Osteocyte (in vitro differentiated cells): ENCODE measurements at places on chromosomes 2 and 18. TPM values are rescaled to one million over a fixed set of nuclear protein-coding genes. Genes with fewer than 3 reads are reported as not detected.

Gene RGPD4
- 0.05 and 0.18 TPM in 2 replicates for total RNA-seq

Gene LIMS4
- 1.9 and 2.4 TPM in 2 replicates for total RNA-seq

GRCh38 chr18:45164551-45164950, 450.7 kb upstream of the SLC14A2 start:
- H3K4me3 ChIP-seq = no peak overlapping the region
- DNase-seq = no peak
- H3K4me1 ChIP-seq = peaks cover 44% of the 10 kb centered on the region
- no peak overlapping the region for H3K27ac ChIP-seq
- H3K27me3 ChIP-seq = no peaks in the 10 kb centered on the region

Gene RAB17
- total RNA-seq = 3.9 and 5.2 TPM in 2 replicates

DNA sequence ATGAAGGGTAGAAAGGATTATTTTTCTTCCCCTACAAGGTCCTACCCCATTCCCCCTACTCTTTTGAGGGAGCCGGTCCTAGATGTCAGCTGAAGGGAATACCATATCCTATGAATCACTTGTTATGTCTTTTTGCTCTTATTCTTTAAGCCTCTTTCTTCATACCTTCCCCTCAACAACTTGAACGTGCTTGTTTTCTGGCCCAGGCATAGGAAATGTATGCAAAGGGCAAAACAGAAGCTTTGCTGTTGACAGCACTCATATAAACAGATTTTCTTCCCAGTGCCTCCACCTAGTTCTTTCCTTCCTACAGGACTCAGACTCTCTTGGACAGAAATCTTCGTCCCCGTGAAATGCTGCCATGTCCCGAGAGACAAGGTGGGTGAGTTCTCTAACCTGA, 64.6 kb downstream of the TMEM17 start:
- H3K36me3 ChIP-seq = no peaks in the 10 kb centered on the region
- no peaks in the 10 kb centered on the region for H3K4me1 ChIP-seq
- peaks cover 66% of the 10 kb centered on the region for H3K27me3 ChIP-seq
- DNase-seq = no peak
- H3K27ac ChIP-seq = no peak overlapping the region

DNA sequence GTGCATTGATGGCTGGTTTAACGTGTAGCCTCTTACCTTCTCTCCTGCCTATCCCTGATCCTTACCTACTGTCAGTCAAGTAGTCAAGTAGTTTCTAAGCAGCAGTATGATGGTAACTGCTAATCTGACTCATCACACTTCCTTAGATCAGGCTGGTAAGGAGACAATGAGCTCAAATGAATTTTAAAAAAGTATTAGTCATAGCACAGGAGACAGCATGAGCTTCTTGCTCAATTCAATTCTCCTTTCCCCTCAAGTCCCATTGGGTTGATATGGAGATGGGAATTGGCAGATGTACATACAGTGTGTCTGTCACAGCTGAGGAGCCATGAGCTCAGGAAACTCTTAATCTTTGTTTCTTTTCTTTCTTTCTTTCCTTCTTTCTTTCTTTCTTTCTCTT, 799.7 kb downstream of the LRP1B start:
- H3K4me3 ChIP-seq = no peak overlapping the region
- no peaks in the 10 kb centered on the region for H3K36me3 ChIP-seq
- peak overlapping the region; percentile 77 for H3K27ac ChIP-seq
- no peak for DNase-seq
- H3K27me3 ChIP-seq = no peaks in the 10 kb centered on the region

DNA sequence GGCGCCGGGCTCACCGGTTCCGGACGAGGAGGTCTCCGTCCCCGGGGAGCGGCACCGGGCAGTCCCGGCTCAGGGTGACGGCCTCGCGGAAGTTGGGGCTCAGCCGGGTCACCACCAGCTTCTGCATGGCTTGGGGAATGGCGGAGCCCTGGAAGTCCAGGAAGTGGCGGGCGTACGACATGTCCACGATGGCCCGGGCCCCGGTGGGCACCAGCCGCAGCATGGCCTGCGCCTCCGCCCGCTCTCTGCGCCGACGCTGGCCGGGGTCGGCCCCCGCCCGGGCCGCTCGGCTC, 157 bp downstream of the PTGR3 start:
- no peaks in the 10 kb centered on the region for H3K36me3 ChIP-seq
- no peak for DNase-seq
- H3K4me3 ChIP-seq = peak overlapping the region; percentile 86
- H3K27ac ChIP-seq = no peak overlapping the region

Gene KLHL29
- total RNA-seq = 5.0 and 5.2 TPM in 2 replicates

DNA sequence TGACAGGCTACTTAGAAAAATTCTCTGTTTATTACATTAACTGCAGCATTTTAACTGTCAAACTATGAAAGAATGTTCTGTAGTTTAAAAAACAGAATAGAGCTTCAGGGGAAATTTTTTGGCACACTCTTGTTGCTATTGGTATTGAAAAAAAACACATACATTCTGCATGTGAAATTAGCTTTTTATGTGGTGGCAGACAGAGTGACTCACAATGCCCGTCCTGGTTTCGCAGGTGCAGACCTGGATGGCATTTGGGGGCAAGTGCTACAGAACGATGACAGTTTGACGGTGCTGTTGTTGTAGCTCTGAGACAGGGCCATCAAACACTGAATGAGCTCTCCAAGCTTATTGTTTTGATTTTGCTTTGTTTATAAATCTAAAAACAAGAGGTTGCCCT, 105.0 kb upstream of the MAP3K20 start:
- DNase-seq = no peak
- H3K4me3 ChIP-seq = peak overlapping the region; percentile 4
- H3K36me3 ChIP-seq = no peaks in the 10 kb centered on the region
- peak overlapping the region; percentile 46 for H3K27ac ChIP-seq
- peaks cover 3% of the 10 kb centered on the region for H3K27me3 ChIP-seq
- H3K4me1 ChIP-seq = peaks cover 61% of the 10 kb centered on the region

DNA sequence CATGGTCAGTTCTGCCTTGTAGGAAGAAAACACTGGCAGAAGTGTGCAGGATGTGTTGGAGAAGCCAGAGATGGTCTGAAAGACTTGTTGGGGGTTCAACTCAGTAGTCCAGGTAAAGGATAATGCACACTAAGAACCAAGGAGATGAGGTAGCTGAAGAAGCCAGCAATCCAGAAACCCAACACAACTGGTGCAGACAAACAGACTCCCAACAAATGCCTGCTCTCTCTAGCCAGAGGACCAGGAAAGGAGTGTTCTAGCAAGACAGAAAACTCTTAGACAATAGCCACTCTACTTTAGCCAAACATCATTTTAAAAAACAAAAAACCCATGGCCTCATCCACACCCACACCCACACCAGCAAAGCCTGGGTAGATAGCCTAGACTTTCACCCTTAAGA, 33.9 kb downstream of the EVA1A start:
- DNase-seq = no peak
- H3K36me3 ChIP-seq = peaks cover 5% of the 10 kb centered on the region
- H3K4me3 ChIP-seq = no peak overlapping the region
- peaks cover 46% of the 10 kb centered on the region for H3K4me1 ChIP-seq
- H3K27ac ChIP-seq = peak overlapping the region; percentile 85

Gene VWC2L
- not detected in 2 replicates for total RNA-seq

Gene HPCAL1
- total RNA-seq = 56.8 and 57.8 TPM in 2 replicates

Gene METTL21A
- 17.5 and 18.7 TPM in 2 replicates for total RNA-seq

DNA sequence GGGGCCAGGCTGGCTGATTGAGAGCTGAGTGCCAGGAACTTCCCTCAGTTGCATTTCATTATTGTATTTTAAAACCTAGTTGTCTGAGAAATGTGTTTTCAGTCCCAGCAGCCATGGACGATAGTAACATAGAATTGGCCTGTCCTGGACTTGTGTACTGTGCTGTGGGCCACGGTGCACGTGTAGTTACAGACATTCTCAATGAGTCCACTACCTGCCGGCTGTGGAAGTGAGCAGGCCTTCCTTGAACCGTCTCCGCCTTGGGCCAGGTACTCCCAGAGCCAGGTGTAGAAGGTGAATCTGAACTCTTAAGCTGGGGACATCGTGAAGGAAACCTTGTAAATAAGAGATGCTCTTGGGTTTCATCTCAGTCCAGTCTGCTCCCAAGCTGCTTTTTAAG, 47.0 kb downstream of the UBE2F start:
- H3K4me3 ChIP-seq = no peak overlapping the region
- no peak overlapping the region for H3K27ac ChIP-seq
- peaks cover 30% of the 10 kb centered on the region for H3K36me3 ChIP-seq
- peaks cover 14% of the 10 kb centered on the region for H3K4me1 ChIP-seq

DNA sequence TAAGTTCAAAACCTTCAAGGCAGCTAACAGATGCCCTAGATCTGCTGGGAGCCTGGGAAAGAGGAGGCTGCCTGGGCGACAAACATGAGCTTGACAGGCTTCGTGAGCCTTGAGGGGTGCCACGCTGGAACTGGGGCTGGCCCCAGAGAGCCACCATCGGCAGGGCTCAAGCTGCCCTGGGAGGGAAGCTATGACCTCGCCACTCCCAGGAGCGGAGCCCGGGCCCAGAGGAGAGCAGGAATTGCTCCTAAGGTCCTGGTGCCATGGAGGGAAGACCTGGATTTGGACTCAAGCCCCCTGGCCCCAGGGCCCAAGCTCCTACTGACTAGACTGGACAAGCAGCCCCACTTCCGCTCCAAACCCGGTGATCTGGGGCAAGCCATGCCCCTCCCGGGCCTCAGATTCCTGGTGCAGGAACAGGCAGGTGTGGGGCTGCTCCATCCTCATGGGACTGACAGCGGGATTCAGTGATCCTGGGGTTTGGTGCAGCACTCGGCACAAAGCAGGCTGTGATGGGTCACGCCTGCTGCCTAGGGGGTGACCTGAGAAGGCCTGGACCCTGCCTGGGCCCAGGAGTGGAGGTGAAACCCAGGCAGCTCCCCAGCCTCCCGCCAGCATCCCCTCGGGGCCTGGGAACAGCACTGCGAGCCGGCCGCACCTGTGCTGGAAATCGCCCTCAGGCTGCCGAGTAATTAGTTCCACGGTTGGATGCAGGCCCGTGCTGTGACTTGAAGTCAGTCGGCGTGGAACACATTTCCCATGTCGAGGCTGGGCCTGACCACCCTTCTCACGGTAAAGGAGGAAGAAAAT, 246.9 kb downstream of the NDUFA10 start:
- no peak overlapping the region for H3K4me3 ChIP-seq
- DNase-seq = peak; percentile 80
- no peaks in the 10 kb centered on the region for H3K27me3 ChIP-seq

DNA sequence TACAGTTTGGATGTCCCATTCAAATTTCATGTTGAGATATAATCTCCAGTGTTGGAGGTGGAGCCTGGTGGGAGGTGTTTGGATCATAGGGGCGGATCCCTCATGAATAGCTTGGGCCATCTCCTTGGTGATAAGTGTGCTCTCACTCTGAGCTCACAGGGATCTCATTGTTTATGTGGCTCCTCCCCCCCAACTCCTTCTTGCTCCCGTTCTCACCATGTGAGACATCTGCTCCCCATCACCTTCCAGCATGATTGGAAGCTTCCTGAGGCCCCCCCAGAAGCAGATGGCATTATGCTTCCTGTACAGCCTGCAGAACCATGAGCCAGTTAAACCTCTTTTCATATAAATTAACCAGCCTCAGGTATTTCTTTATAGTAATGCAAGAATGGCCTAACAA, 3.0 kb upstream of the INPP1 start:
- H3K4me1 ChIP-seq = peaks cover 18% of the 10 kb centered on the region
- DNase-seq = no peak
- H3K27me3 ChIP-seq = no peaks in the 10 kb centered on the region
- H3K36me3 ChIP-seq = no peaks in the 10 kb centered on the region
- no peak overlapping the region for H3K27ac ChIP-seq
- H3K4me3 ChIP-seq = no peak overlapping the region

Gene EPHA4
- total RNA-seq = 16.7 and 16.8 TPM in 2 replicates

GRCh38 chr18:6835345-6835744, 105.8 kb downstream of the ARHGAP28 start:
- peaks cover 17% of the 10 kb centered on the region for H3K36me3 ChIP-seq
- no peaks in the 10 kb centered on the region for H3K4me1 ChIP-seq
- H3K4me3 ChIP-seq = no peak overlapping the region
- no peak for DNase-seq

Gene MOCOS
- total RNA-seq = 5.2 and 5.5 TPM in 2 replicates

DNA sequence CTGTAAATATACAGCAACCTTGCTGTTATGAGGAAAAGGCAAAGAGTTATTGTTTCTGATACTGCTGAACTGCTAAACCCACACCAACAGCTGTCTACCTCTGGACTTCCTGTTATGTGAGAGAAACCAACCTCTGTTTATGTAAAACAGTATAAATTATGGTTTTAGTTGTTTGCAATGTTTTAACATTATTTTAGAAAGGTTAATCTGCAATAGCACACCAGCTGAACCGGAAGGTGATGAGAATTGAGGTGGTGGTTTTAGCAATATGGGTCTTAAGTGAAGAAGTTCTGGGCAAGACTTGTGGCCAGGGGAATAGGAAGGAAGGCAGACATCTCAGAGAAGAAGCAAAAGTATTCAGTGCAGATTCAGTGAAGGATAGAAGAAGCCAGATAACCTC, 237.8 kb downstream of the PLCL1 start:
- H3K36me3 ChIP-seq = no peaks in the 10 kb centered on the region
- H3K27me3 ChIP-seq = peaks cover 9% of the 10 kb centered on the region

- no peak overlapping the region for H3K4me3 ChIP-seq
- H3K4me1 ChIP-seq = no peaks in the 10 kb centered on the region
- peaks cover 9% of the 10 kb centered on the region for H3K36me3 ChIP-seq
- no peak overlapping the region for H3K27ac ChIP-seq
These were observed 222.9 kb downstream of the KLHL29 start for GRCh38 chr2:23607925-23608324.

DNA sequence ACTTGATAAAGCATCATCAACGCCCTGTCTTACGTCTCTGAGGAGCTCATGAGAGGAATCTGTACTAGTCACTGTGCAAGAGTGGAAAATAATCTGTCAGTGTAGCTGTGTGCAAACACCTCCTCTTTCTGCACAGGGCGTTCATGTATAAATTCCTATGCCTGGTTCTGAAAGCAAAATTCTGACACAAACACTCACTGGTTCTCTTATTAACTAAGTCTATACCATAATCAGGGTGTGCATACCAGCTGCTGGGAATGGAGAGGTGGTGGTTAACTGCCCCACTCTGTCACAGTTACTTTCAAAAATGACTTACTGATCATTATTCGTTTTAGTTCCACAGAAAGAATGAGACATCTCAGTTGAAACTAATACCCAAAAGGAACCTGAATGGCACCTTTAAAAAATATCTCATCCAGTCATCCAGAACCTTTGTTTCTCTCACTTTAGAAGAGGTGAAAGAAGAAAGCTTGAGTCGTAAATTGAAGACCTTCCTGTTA, 35.7 kb downstream of the STK39 start:
- peaks cover 11% of the 10 kb centered on the region for H3K36me3 ChIP-seq
- no peak for DNase-seq
- no peak overlapping the region for H3K27ac ChIP-seq

- H3K27me3 ChIP-seq = no peaks in the 10 kb centered on the region
- H3K27ac ChIP-seq = no peak overlapping the region
- DNase-seq = no peak
- no peak overlapping the region for H3K4me3 ChIP-seq
- peaks cover 4% of the 10 kb centered on the region for H3K4me1 ChIP-seq
These were observed 178.0 kb downstream of the MTCL1 start for GRCh38 chr18:8883409-8883668.

GRCh38 chr2:120398051-120398995, 52.4 kb downstream of the INHBB start:
- no peak for DNase-seq
- no peak overlapping the region for H3K4me3 ChIP-seq
- peaks cover 8% of the 10 kb centered on the region for H3K4me1 ChIP-seq
- peaks cover 28% of the 10 kb centered on the region for H3K27me3 ChIP-seq
